ENCODE measurements at places on chromosomes 1 and 21.

DNA sequence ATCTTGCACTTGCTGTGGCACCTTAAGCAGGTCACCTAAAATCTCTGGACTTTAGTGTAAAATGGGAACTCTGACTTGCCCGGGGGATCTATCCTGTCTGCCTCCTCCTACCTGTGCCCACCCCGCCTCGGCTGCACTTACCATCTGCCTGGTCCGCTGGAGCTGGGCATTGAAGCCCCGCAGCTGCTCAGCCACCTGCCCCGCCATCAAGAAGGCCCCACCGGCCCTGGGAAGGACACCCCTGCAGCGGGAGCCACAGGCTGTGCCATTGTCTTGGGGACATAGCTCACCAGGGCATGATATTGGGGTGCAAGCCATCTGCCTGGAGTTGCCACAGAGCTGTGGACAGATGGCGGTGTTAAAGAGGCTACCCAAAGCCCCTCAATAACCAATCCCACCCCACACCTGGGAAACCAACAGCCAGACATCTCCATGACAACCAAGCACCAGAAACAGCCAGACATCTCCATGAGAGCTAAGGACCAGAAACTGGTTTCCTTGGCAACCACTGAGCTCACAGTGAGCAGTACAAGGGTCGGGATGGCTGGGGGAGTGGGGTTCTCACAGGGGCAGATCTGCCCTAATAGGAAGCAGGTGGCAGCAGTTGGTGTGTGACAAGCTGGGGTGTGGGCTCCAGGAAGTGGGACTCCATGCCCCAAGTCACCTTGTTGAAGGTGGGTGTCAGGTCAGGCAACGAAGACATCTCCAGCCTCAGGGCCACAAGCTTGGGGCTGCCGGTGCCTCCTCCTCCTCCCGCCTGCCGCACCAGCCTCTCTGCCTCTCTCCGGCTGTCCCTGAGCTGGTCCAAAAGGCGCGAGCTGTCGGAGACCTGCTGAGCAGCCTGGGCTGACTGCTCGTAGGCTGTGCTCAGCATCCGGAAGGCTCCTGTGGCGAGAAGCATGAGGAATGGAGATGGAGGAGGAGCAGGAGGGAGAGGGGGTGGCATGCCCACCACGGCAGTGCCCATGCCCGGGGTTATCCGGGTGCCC is 29.1 kb downstream of the LAMB3 start:
- DNase-seq, result no peak

GRCh38 chr1:1081311-1082238 is 7.5 kb upstream of the RNF223 start:
- DNase-seq, result no peak

DNA sequence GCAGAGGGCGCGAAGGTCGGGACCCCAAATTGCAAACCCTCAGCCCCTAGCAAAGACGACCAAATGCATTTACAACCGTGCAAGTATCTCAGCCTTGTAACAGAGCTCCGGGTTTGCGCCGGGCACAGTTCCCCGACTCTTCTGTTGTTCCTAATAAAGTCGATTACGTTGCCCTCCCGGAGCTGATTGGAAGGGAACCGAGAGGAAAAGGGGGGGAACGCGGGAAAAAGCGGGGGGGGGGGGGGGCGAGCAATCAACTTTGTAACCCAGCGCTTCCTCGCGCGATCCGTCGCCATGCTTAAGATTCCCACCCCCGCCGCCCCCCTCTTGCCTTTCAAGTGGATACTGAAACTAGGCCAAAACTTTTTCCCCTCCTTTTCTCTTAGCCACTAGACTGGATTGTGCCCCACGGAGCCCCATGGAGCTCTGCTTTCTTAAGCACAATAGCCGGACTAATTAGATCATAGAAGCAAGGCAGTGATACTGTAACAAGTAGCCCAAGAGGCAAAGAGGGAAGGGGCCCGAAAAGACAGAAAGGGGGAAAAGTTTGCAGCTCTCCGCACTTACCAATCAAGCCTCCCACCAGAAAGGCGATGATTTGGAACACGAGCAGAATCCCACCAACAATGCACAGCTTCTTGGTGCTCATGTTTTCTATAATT is 565 bp downstream of the WLS start:
- peak; percentile 16 for DNase-seq

- peak; percentile 60 for DNase-seq
These were observed 648 bp downstream of the S100PBP start for GRCh38 chr1:32817815-32818786.

DNA sequence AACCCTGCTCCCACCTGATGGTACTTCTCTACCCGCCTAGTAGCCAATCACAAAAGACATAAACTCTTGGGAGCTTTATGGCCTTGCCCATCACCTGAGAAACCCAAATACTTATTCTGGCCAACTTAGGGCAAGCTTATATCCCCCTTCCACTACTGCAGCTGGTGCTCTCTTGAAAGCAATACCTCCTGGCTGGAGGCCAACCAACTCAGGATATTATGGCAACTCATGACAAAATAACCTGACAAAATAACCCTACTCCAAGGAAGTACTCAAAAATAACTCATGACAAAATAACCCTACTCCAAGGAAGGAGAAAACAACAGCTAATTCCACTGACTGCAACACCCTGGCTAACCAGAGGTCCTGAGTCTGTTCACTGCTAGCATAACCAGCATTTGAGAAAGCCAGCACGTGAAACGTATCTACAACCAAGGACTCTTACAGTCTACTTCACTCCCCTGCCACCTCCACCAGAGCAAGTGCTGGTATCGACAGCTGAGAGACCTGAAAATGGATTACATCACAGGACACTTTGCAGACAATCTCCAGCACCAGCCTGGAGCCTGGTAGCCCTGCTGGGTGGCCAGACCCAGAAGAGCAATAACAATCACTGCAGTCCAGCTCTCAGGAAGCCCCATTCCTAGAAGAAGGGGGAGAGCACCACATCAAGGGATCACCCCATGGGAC is 179.9 kb downstream of the COL24A1 start:
- no peak for DNase-seq

GRCh38 chr1:228062085-228062791 is 20.3 kb upstream of the ARF1 start:
- no peak for DNase-seq

- no peak for DNase-seq
These were observed 28.1 kb upstream of the B3GALNT2 start for GRCh38 chr1:235532360-235532759.

- no peak for DNase-seq
These were observed 18.1 kb upstream of the ZBTB8A start for GRCh38 chr1:32521165-32521564.

GRCh38 chr1:66371233-66372005 is 162.5 kb upstream of the SGIP1 start:
- no peak for DNase-seq

DNA sequence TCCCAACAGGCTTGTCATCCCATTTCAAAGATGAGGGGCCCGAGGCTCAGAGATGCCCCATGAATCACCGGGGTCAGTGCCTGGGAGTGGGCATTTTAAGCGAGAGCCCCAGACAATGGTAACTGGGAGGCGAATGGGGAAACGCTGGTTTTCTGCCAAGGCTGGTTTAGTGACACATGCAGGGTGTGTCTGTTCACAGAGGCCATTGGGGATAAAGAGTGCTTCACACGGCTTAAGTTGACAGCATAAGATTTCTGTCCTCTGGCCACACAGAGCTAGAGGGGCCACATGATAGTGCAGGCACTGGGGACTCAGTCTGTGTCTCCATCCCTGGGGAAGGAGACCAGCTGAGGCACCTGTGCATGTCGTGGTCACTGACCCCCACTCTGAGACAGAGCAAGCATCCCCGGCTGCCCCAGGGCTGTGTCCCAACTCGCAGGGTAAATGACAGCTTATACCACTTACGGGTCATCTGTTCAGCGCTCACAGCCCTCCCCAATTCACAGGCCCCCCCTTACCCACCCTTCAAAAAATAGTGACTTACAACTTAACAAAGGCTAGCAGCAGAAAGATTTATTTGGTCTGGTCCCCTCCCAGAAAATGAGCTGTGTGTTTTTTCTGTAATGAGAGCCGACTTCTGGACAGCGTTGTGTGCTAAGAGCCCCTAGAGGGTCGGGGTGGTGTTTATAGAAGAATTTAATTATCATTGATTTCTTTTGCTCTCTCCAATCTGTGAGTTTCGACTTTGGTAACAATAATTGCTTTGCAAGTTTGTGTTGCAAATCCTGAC is 34.9 kb upstream of the ARHGEF16 start:
- no peak for DNase-seq

DNA sequence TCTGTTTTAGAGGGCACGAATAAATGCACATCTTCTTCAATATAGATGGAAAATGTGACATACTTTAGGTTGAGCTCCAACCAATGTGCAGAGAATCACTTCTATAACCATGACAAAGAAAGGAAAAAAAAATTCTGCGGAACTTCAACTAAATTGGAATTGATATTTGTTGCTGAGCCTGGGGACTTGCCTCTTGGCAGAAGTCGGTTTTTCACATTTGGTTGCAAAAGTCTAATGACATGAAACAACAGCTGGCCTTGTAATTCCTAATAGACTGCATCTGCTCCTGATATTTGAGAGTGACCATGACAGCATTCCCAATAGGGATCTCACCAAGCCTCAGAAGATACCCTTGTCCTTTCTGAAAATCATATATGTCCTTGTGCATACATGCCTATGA is 112.8 kb downstream of the PRRX1 start:
- DNase-seq, result no peak

DNA sequence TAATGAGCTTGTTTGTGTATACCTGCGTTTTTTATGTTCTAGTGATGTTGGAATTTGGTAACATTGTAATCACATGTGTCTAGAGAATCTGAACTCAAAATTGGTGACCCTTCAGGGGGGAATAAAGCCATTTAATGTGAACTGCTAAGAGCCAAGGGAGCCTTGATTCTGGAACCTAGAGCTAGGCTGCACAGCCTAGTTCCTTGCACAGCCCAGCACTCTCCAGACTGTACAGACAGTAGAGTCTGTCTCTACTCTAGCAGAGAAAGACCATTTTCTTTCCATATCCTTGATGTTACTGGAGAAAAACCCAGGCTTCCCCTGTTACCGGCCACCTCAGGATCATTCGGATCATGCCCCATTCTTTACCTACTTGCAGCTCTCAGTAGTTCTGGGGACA is 8.6 kb downstream of the ARV1 start:
- no peak for DNase-seq

GRCh38 chr1:55725378-55725777 is 510.2 kb upstream of the USP24 start:
- no peak for DNase-seq

GRCh38 chr1:1137256-1138045 is 21.6 kb upstream of the C1orf159 start:
- no peak for DNase-seq

- no peak for DNase-seq
These were observed 66.7 kb downstream of the ITPKB start for GRCh38 chr1:226672339-226672762.

DNA sequence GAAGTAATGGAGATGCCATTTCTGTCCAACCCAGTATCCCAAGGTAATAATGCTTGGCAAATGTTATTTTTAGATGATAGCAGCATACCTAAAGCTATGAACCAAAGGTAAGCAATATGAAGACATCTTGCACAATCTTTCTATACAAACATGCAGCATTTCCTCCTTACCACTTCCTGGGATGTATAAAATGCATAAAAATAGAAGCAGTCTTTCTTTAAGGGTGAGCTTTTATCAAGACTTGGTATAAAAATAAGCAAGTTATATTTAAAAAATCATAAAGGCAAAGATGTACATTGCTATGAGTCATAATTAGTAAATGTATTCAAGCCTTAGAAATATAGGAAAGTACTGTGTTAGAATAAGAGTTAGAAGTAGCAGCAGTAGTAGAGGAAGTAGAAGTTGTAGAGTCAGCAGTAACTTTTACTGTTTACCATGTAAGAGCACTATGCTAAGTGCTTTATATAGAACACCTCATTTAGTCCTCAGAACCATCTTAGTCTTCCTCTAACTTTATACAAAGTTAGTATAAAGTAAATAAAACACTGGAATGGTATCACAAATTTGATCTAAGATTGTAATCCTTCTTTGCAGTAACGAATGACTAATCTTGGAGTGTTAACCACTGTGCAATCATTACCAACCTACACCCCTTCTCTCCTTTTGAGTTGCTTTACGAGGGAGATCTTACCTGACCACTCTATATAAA is 371.3 kb downstream of the VAV3 start:
- no peak for DNase-seq

DNA sequence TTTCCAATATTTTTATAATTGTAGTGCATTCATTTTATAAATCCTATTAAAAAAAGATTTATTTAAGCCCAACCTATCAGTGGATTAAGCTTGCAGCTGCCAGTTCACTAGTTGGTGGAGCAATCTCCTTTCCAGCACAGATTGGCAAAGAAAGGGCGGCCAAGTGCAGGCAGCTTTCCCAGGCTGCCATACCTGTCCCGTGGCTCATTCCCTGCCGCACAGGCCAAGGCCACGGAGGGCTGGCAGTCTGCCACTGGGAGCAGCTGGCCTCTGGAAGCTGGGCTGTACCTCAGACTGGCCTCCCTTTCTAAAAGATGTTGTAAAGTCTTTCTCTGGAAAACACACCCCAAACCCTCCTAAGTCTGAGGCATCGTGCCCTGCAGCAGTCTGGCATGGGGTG is 74.2 kb downstream of the SIM2 start:
- DNase-seq, result no peak

GRCh38 chr21:26982767-26983166 is 15.9 kb upstream of the ADAMTS5 start:
- no peak for DNase-seq

DNA sequence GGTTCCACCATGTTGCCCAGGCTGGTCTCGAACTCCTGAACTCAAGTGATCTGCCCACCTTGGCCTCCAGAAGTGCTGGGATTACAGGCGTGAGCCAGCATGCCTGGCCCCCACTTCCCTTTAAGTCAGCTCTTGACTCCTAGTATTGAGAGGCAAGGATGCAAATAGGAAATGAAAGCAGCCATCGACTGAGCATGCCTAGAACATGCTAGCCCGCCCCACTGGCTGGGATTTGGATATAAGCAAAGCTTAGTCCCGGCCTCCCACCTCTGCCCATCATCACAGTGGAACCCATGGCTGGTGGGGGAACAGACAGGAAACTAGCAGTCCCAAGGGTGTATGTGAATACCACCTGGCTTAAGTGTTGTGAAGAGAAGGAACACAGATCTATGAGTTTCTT is 10.5 kb downstream of the C1orf167 start:
- DNase-seq, result no peak

- DNase-seq, result no peak
These were observed 74.9 kb upstream of the BEND5 start for GRCh38 chr1:48851638-48852037.

DNA sequence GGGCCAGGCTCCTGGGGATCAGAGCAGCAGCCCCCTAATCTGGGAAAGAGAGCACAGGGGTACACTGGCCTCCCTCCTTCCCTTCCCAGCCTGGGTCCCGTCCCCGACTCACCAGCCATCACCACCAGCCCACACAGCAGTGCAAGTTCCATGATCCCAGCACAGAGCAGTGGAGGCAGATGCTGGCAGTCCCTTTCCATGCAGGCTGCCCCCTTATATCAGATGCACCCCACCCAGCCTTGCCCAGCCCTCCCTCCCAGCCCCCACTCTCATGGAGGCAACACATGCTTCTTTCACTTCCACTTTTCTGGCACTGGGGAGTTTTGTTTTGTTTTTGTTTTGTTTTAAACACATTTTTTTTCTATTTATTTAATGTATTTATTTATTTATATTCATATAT is at the start of gene PLA2G2D:
PLA2G2D (minus strand) TSS at position 190 of the 400 bp plus-strand sequence; CDS start at position 152, 38 bp downstream.
- DNase-seq, result no peak

GRCh38 chr1:225462429-225462713 is 34.5 kb upstream of the LBR start:
- DNase-seq, result no peak

- no peak for DNase-seq
These were observed 128.9 kb downstream of the ASTN1 start for GRCh38 chr1:177035586-177035985.

- no peak for DNase-seq
These were observed 60.4 kb downstream of the SEC16B start for GRCh38 chr1:177909416-177909815.

Data from hippocampal formation (tissue), 2 donors.